ENCODE measurements at places on chromosomes 16 and 17. TPM values are rescaled to one million over a fixed set of nuclear protein-coding genes. Genes with fewer than 3 reads are reported as not detected.

KRTAP9-8 gene
- not detected for polyA plus RNA-seq

SLC2A4 gene
- 0.15 TPM for polyA plus RNA-seq

KRTAP1-5 gene
- 20.2 TPM for polyA plus RNA-seq

CNTD1 gene
- 0.09 TPM for polyA plus RNA-seq

LAT gene
- 2.9 TPM for polyA plus RNA-seq

MYH2 gene
- not detected for polyA plus RNA-seq

VTN gene
- polyA plus RNA-seq = 0.53 TPM

SMARCE1 gene
- 93.3 TPM for polyA plus RNA-seq

CCL8 gene
- not detected for polyA plus RNA-seq

TP53TG3 gene
- not detected for polyA plus RNA-seq

ZG16 gene
- polyA plus RNA-seq = not detected

CPHXL2 gene
- polyA plus RNA-seq = not detected

P2RX1 gene
- 0.05 TPM for polyA plus RNA-seq

COX4I1 gene
- polyA plus RNA-seq = 879 TPM

SLC9A5 gene
- 2.4 TPM for polyA plus RNA-seq

GRCh38 chr16:85650844-85651628, 37.7 kb downstream of the GINS2 start:
- no peak for DNase-seq

GRCh38 chr16:76484020-76484419, 206.8 kb downstream of the CNTNAP4 start:
- DNase-seq = no peak

DNA sequence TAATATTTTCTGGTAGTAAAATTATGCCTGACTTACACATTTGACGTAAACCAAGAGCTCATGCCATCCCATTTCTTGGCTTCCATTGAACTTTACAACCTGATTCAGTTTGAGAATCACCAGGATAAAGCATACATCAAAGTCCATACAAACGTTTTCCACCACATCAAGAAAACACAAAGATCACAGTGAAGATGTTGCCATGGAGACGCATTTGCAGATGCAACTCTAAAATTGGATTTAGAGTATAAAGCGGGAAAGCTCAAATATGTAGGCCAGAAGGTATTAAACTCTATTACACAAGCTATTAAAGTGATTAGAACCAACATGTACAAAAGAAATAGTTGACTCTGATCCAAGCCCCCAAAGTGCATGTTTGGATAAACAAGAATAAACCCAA, 10.4 kb downstream of the C16orf46 start:
- no peak for DNase-seq

DNA sequence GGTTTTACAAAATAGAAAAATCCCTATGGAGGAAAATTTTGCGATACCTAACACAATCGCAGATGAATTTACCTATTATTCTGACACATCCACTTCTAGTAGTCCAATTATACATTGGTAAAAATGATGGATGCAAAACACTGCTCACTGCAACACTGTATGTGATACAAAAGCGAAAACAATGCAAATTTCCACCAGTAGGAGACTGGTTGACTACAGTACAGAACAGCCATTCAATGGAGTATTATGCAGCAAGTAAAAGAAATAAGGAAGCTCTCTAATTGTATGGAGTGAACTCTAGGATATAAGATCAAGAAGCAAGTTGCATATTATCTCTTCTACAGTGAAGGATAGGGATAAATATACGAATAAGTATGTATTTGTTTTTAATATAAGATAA, 48.5 kb downstream of the SETD6 start:
- no peak for DNase-seq

DNA sequence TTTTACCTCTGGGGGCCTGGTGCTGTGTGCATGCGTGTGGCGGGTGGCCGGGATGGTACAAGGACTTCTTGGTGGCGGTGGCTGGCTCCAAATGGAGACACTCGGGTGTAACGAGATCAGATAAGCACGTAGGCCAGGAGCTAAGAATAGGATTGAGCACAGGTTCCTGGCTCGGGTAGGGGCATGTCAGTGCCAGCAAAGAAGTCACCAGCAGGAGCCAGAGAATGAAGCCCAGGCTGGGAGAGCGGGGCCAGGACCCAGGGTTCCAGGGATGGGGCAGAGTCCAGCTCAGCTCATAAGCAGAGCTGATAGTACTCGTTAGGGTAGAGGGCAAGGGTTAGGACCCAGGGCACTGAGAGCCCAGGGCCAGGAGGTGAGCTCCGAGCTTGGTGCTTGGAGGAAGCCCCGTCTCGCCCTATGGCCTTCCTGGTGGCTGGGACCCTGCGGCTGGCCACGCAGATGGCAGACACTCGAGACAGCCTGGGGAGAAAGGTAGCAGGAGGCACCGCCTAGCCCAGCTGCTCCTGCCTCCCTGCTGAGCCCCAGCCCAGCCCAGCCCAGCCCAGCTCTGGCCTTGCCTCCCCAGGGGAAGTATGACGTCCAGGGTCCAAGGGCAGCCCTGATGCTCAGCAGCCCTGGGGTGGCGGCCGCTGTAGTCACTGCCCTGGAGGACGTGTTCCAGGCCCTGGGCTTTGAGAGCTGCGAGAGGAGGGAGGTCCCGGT, 8.9 kb downstream of the ZNF213 start:
- no peak for DNase-seq

- DNase-seq = no peak
Measured at GRCh38 chr16:67150047-67150832, 558 bp downstream of the B3GNT9 start.

- no peak for DNase-seq
Measured at GRCh38 chr17:49358641-49359247, 3.3 kb downstream of the ZNF652 start.

GRCh38 chr17:80443916-80444643, 29.1 kb downstream of the ENDOV start:
- no peak for DNase-seq

DNA sequence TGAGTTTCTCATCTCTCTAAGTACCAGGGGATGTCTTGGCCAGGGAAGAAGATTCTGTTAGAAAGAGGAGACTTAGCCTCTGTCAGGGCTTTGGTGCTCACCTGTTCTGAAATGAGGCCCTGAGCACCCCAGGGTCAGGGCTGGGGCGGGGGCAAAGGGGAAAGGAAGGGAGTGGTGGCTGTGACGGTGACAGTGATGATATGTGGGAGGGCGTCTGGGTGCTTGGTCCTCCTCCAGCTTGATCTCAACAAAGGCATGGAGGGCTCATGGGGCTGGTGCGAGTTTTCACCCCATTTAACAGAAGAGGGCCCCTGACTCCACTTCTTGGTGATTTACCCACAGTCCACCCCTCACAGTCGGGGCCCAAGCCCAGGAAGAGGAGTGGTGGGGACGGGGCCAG, 15.1 kb downstream of the SOX8 start:
- DNase-seq = no peak

- DNase-seq = no peak
Measured at GRCh38 chr17:17252149-17252661, 15.2 kb upstream of the FLCN start.

GRCh38 chr17:81890447-81891302, 711 bp downstream of the ALYREF start:
- no peak for DNase-seq

DNA sequence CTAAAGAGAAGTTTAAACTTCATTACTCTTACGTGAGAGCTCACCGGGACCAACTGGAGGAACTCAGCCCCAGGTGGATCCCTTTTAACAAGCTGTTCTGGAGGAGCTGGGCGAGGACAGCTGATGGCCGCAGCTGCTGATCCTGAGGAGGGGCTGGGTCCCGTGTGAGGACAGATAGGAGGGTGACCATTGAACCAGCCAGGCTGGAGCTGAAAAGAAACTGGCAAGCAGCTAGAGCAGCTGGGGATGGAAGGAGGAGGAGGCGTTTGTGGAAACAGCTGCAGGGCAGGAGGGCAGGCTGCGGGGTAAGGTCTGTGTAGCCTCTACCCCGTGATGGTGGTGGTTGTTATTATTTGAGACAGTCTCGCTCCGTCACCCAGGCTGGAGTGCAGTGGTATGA, 119.5 kb downstream of the AATF start:
- DNase-seq = peak; percentile 11

GRCh38 chr17:44001461-44001920, 2.9 kb upstream of the NAGS start:
- DNase-seq = no peak

DNA sequence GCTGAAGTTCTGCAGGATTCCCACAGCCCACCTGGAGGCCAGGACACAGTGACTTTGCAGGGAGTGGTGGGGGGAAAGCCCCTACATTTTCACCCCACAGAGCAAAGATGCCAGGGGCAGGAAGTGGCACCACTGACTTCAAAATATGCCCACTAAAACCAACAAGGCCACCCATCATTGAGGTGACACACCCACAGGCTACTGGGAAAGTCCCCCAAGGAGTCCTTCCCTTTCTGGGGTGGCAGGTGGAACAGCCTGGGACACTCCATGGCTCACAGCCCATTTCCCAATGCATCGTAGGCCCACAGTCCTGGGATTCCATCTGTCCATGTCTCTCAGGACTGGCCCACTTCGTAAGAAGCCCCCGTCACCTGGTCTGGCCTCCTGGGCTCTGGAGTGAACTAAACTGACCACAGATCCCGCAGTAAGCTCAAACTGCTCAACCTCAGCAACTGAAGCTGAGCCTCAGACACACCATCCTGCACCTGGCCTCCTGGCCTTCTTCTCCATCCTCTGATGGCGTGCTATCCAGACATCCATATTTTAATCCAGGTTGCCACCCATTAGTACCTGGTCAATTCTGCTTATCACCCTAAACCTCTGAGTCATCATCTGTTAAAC, 7.5 kb upstream of the CCL1 start:
- DNase-seq = no peak

- DNase-seq = no peak
Measured at GRCh38 chr16:2022723-2023091, 3.1 kb downstream of the NPW start.

DNA sequence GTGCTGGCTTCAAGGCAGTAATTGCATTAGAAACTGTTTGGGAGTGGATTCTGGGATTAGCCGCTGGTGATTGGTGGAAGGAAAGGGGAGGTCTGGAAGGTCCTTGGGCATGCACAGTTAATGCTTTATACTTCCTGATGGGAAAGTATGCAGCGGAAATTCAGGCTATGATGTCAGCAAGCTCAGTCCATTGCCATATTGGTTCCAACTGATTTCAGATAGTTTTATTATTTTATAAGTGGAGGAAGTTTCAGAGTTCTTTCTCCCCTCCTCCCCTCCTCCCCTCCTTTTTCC, 8.1 kb upstream of the CMTR2 start:
- DNase-seq = no peak

GRCh38 chr16:75420987-75421819, 12.1 kb downstream of the CFDP1 start:
- no peak for DNase-seq

DNA sequence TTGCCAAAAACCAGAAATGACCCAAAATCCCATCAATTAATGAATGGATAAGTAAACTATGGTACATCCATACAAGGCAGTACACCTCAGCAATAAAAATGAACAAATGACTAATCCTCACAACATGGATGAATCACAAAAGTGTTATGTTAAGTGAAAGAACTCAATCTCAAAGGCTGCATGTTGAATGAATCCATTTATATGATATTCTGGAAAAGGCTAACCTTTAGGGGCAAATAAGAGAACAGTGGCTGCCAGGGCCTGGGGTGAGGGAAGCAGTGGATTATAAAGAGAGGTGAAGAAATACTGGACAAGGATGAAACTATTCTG, 46.1 kb upstream of the MSI2 start:
- DNase-seq = no peak

- no peak for DNase-seq
Measured at GRCh38 chr17:54063639-54064038, 240.9 kb downstream of the KIF2B start.

- peak; percentile 65 for DNase-seq
Measured at GRCh38 chr16:67514382-67514828, 14.2 kb upstream of the RIPOR1 start.

- DNase-seq = no peak
Measured at GRCh38 chr16:58670177-58670576, 14.4 kb downstream of the SLC38A7 start.

GRCh38 chr17:49739641-49740271, 24.2 kb downstream of the FAM117A start:
- DNase-seq = no peak

DNA sequence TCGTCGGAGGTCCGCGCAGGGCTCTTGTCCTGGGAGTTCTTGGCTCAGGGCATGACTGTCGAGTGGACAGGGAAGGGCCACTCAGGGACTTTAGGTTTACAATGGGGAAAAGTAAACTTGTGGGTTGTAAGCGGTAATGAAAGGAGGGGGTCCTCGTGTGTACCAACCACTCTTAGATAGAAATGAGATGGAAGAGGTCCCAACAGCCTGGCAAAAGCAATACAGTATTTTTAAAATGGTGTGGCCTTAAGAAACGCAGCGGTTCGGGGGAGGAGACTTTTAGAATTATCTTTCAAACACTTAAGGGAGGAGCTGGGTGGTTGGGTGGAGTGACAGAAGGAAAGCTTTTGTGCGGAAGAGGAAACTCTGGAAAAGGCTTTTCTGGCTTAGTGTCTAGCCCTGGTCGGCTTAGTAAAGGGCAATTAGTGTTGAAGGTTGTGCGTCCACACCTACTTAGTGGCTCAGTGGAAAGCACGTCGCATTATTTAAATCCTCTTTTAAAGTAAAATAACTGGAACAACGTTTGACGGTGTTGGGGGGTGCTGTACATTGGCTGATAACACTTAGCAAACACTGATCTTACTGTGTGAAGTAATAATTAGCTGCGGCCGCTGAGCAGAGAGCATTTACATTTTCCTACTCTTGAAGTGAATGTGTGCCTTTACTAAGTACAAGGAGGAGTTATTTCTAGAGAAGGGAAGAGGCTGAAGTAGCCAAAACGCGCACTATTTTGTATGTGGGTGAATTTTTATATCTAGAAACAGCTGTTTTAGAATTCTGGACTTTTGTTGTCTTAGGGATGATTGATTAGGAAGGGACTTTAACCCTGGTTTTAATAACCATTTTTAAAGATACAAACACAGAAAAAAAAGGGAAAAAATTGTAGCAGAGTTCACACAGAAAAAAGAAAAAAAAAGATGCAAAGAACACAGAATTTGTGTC, 1.0 kb downstream of the WSB1 start:
- DNase-seq = no peak

DNA sequence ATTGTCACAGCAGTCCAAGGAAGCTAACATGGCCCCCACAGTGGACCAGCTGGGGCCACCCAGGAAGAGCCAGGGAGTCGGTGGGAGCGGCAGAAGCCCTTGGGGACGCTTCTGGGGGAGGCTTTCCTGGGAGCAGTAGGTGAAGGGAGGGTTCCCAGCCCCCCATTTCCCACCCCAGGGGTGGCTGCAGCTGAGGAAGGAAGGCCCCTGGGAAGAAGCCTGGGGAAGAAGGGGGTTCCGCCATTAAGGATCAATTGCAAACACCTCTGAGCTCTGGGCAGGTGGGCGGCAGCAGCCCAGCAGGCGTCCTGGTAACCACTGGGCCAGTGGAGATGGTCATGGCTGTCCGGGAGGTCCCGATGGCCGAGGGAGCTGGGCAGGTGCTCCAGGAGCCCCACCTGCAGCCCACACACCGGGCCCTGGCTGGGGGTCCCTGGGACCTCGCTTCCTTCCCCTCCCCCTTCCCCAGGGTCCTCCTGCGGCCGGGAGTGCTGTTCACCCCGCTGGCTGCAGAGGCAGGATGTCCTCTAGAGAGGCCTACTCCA, 592 bp upstream of the PERCC1 start:
- no peak for DNase-seq

GRCh38 chr16:72172105-72173034, at the start of gene PMFBP1:
PMFBP1 (minus strand) TSS chr16:72172155; CDS start chr16:72171208, 947 bp downstream.
- peak; percentile 6 for DNase-seq

Measured in AG04450 (cell line).